ENCODE measurements at places on chromosomes 12 and 14.
A peak's percentile ranks its signal among the peaks of the same experiment; 100 is the strongest.

- DNase-seq: peak; percentile 20
- H3K27me3 ChIP-seq: no peaks in the 10 kb centered on the region
- H3K36me3 ChIP-seq: no peaks in the 10 kb centered on the region
- H3K4me3 ChIP-seq: no peak overlapping the region
- peaks cover 5% of the 10 kb centered on the region for H3K4me1 ChIP-seq
Observed at GRCh38 chr14:33539918-33540357, 410.9 kb downstream of the EGLN3 start.

- no peaks in the 10 kb centered on the region for H3K4me1 ChIP-seq
- no peak overlapping the region for H3K27ac ChIP-seq
- no peak for DNase-seq
- H3K36me3 ChIP-seq: no peaks in the 10 kb centered on the region
Observed at GRCh38 chr12:109125791-109126190, 9.4 kb downstream of the ACACB start.

- no peaks in the 10 kb centered on the region for H3K4me1 ChIP-seq
- no peak overlapping the region for H3K4me3 ChIP-seq
- no peaks in the 10 kb centered on the region for H3K27me3 ChIP-seq
- H3K36me3 ChIP-seq: no peaks in the 10 kb centered on the region
Observed at GRCh38 chr12:105567061-105567460, 236.6 kb downstream of the C12orf75 start.

DNA sequence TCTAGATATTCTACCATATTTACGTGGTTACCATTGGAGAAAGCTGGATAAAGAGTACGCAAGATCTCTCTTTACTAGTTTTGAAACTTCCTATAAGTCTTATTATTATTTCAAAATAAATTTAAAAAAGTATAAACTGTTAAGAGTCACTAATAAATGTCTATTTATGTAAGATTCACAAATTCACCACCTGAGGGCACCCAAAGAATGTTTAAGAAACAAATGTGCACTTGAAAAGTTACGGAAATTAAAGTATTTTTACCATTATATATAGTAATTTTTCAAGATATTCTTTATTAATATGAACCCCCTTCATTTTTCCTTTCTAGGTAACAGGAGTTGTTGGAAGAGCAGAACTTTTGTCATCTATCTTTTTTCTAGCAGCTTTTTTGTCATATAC lies 11.9 kb downstream of the TMTC3 start:
- H3K4me3 ChIP-seq: no peak overlapping the region
- H3K27me3 ChIP-seq: no peaks in the 10 kb centered on the region
- DNase-seq: no peak
- no peaks in the 10 kb centered on the region for H3K36me3 ChIP-seq
- no peak overlapping the region for H3K27ac ChIP-seq
- no peaks in the 10 kb centered on the region for H3K4me1 ChIP-seq

DNA sequence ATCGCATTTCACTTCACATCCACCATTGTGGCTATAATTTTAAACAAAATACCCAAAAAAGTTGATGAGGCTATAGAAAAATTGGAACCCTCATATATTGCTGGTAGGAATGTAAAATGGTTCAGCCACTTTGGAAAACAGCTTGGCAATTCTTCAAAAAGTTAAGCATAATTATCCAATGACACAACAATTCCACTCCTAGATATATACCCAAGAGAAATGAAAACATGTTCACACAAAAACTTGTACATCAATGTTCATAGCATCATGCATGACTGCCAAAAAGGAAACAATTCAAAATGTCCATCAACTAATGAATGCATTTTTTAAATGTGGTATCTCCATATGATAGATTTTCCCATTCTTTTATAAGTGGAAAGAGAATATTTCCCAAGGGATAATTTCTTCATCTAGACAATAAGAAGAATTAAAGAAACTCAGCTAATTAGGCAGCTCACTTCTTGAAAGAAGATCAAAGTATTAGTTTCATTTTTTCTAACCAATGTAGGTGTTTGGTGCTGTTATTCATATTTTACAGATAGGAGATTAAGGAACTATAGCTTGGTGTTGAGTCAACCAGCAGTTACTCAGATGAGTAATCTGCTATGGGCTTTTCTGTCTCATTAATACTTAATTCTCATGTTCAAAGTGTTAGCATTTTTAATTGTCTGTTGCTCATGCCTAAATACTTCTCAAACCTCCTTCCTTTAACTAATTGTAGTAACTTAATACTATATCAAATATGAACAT lies 32.8 kb downstream of the YEATS4 start:
- H3K36me3 ChIP-seq: no peaks in the 10 kb centered on the region
- H3K27ac ChIP-seq: no peak overlapping the region
- no peak overlapping the region for H3K4me3 ChIP-seq
- H3K27me3 ChIP-seq: no peaks in the 10 kb centered on the region

DNA sequence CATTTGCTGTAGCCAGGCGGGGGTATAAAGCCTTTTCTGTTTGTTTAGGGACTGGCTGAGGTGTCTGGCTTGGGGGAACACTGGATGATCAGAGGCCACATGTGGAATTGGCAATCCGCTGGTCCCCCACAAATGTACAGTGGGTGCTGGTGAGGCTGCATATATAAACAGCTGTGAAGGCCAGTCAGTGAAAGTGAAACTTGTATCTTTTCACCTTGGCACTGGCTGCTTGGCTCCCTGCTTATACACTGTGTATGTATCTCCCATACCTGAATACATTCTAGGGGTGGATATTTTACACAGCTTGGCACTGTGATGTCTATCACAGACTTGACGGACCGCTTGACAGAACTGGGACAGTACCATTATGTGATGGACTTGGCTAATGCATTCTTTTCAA lies 246.8 kb upstream of the AVPR1A start:
- no peaks in the 10 kb centered on the region for H3K4me1 ChIP-seq
- DNase-seq: no peak
- no peak overlapping the region for H3K4me3 ChIP-seq
- H3K27ac ChIP-seq: no peak overlapping the region

DNA sequence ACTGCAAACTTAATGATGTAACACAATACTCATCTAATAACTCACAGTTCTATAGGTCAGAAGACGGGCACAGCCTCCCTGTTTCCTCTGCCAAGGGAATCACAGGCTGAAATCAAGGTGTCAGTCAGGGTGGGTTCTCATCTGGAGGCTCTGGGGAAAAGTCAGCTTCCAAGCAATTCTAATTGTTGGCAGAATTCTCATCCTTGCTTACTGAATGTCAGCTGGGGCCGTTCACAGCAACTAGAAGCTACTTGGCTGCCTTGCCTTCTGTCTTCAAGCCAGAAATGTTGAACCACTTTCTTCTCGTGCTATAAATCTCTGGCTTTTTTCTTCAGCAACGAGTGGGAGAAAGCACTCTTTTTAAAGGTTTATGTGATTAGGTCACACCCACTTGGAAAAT lies 80.1 kb upstream of the PDZRN4 start:
- no peaks in the 10 kb centered on the region for H3K4me1 ChIP-seq
- no peak overlapping the region for H3K27ac ChIP-seq
- DNase-seq: no peak

DNA sequence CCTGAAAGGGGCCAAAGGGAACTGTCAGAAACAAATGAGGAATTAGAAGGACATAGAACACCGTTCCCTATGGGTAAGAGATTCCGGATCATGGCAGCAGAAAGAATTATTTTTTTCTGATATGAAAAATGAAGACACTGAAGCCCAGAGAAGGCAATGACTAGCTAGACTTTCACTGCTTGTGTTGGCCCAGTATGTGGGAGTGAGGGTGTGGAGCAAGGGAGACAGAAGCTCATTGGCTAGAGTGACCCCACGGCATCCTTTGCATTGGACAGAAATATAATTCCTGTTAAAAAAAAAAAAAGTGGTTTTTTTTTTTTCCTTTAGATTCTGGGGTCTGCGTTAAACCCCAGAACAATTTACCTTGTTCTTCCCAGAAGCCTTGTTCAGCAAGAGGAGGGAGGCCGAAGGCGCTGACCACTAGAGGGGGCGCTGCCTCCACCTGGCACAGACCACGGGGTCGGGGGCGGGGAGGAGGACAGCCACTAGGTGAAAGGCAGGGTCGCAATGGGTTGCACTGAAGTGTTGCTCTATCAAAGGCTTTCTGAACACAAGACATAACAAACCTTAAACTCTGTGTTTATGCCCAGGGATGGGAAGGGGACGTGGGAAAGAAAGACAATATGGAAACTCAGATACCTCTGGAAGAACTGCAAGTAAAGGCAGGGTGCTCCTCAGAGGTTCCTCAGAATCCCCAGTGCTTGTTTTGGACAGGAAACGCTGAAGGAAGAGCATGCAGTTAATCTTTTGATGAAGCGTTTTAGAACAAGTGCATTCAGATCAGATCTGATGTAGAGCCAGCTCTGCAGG lies 156.8 kb downstream of the KCNA5 start:
- peaks cover 2% of the 10 kb centered on the region for H3K27me3 ChIP-seq
- H3K36me3 ChIP-seq: no peaks in the 10 kb centered on the region
- H3K4me3 ChIP-seq: no peak overlapping the region
- no peak for DNase-seq

DNA sequence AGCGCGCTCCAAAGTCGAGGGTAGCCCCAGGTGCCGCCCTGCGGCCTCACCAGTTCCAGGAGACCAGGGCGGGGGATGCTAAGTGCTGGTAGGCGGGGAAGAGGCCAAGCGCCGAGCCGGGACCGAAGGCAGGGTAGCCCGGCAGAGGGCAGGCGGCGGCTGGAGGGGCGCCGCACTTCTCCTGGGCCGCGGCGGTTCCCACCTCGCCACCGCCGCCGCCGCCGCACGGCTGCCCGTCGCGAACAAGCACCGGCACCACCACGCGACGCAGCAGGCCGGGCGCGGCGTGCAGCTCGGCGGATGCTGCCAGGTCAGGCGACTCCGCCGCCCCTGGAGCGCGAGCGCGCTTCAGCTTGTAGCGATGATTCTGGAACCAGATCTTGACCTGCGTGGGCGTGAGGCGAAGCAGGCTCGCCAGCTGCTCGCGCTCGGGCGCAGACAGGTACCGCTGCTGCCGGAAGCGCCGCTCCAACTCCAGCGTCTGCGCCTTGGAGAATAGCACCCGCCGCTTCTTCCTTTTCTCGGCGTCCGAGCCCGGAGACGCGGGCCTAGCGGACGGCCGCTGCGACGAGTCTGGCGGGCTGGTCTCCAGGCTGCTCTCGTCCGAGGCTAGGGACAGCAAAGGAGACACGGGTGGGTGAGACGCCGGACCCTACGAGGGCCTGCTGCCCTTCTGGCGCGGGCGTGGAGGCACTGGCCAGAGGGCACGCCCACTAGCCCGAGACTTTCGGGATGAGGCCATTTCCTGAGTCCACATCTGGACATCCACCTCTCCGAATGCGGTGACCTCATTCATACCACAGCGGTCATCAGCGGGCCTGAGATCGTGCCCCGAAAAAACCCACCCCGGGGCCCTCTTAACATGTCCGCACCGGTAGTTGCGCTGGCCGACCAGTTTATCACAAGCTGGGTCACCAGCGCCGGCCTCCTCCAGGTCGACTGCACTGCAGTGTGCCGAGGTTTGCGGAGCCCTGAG lies 1.3 kb downstream of the NKX2-8 start:
- no peak for DNase-seq
- no peak overlapping the region for H3K4me3 ChIP-seq
- H3K4me1 ChIP-seq: no peaks in the 10 kb centered on the region
- no peaks in the 10 kb centered on the region for H3K36me3 ChIP-seq
- H3K27ac ChIP-seq: no peak overlapping the region
- H3K27me3 ChIP-seq: no peaks in the 10 kb centered on the region

All from GM12878 (cell line).